ENCODE measurements at places on chromosomes 2 and 18. TPM values are rescaled to one million over a fixed set of nuclear protein-coding genes. Genes with fewer than 3 reads are reported as not detected.

GRCh38 chr2:27798948-27799645 is 27.6 kb downstream of the MRPL33 start:
- DNase-seq: peak; percentile 98

Gene NCKAP5
- under 0.01 TPM for total RNA-seq

Gene FKBP1B
- 12.6 TPM for total RNA-seq

DNA sequence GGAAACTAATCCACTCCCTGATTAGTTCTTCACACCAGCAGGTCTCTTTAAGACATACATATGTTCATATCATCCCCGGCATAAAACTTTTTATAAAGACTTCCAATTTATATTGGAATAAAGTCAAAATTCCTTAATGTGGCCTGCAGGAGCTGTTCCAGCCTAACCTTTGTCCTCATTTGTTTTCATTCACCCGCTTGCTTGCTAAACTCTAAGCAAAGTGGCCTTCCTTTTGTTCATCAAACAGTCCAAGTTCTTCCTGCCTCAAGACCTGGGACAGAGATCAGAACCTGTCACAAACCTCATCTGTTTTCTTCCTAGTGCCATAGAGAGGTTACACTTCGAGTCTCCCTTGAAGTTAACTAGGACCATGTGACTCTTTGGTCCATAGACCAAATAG is 339.4 kb upstream of the ID2 start:
- DNase-seq: no peak

DNA sequence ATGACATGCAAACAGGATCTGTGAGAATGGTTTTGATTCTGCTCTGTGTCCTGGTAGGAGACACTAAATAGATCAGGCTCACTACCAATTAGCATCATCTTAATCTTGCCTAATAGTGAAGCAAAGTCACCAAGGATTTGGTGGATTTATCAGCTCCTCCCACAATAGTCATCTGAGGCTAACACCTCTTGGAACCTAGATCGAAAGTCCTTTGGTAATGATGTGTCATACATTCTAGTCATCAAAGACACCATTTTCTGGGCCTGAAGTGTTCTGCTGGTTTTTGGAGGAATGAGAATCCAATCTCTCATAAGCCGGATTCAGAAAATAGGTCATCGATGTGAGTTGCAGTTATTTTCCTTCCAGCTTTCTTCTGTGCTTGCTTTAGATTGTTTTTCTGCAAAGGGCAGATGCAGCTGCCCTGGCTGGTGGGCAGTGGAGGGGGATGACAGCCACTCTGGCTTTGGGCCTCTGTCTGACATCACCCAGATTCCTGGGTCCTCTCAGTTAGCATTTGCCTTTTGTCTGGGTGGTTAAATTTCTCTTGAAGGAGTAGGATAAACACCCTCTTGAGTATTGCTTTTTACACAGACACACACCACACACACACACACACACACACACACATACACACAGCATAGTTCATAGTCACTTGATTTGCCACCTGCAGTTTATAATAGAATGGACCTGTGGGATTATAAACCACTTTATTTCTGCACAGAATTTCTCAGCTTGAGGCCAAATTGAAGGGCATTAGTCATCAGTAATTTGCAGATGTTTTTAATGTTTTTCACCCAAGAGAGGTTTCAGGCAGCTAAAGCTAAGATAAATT is at the start of gene MYO3B:
TSS of gene MYO3B (plus strand) at position 198 of the 832 bp plus-strand sequence. CDS start at position 339, 141 bp downstream.
- no peak for DNase-seq

Gene SH3BP4
- 20.2 TPM for total RNA-seq

Gene INPP5D
- total RNA-seq: 43.5 TPM

Gene KIF5C
- total RNA-seq: under 0.01 TPM

All from lung microvascular endothelial cell (primary cell).